Sciatic nerve (tissue), 2 donors: ENCODE measurements at places on chromosomes 1 and 21.

DNA sequence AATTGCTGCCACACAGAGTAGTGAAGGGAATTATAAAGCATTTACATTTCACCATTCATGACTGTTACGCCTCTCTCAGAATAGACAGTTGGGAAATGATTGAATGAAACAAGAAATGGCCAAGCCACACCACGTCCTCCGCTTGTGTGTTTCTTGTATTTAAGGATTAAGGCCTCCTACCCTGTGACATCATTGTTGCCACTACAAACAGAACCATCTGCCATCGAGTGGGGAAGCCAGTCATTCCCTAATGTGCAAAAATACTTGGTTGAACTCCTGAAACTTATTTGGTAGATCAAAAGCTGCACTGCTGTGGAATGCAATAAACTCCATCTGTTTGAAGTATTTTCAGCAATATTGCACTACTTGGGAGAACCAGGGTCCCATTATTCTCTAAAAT lies 99.0 kb upstream of the C1orf105 start:
- DNase-seq: no peak

- no peak for DNase-seq
Measured at GRCh38 chr1:173095632-173096031, 44.9 kb upstream of the TNFSF18 start.

GRCh38 chr1:178243119-178243518 lies 149.2 kb downstream of the RASAL2 start:
- DNase-seq: no peak

DNA sequence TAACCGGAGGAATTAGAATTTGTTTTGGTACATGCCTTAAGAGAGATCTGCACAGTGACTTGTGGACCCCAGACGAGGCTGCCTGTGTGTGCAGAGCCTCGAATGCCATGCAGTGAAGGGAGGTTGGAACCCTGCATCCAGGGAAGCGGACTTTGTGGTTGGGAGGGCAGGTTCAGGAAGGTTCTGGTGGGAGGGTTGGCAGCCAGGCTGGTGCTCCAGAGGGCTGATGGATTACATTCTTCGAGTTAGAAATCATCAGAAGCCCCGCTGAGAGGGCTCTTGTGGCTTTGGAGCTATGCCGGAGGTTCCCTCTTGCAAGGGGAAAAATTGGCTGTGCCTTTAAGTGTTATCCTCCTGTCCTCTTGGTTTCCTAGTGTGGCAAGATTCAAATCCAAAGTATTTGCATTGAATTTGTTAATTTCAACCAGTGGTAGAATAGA lies 21.1 kb downstream of the ROR1 start:
- DNase-seq: no peak
